ENCODE measurements at places on chromosomes 1 and 21. TPM values are rescaled to one million over a fixed set of nuclear protein-coding genes. Genes with fewer than 3 reads are reported as not detected.

- DNase-seq = no peak
Observed at GRCh38 chr1:183101081-183101480, 77.9 kb downstream of the LAMC1 start.

DNA sequence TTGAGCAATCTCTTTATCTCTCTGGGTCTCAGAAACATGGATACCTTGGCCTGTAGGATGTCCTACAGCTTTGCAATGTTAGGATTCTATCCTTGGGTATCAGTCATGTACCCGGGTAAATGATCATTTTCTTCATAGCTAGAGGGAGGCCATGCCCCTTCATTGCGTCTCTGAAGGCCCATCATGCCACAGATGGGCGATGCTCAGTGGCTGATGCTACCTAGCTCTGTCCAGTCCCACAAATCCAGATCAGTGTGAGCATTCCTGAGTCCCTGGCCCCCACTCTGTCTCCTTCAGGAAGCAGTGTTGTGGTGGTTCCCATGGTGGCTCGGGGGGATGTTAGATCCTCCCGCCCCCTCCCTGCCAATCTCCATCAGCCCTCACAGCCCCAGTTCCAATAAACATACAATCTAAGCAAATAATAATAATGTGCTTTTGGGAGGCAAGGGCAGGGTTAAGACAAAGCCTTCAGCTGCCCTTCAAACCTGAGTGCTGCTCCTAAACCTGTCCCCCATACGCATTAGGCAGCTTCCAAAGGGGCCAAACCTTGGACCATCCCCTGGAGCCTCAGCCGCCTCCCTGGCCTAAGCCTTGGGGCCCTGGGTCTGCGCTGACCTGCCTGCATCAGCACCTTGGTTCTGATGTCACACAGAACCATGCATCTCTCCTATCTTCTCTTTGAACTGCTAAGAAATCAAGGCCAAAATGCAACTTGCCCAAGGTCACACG, 681 bp upstream of the GPR61 start:
- DNase-seq = no peak

DNA sequence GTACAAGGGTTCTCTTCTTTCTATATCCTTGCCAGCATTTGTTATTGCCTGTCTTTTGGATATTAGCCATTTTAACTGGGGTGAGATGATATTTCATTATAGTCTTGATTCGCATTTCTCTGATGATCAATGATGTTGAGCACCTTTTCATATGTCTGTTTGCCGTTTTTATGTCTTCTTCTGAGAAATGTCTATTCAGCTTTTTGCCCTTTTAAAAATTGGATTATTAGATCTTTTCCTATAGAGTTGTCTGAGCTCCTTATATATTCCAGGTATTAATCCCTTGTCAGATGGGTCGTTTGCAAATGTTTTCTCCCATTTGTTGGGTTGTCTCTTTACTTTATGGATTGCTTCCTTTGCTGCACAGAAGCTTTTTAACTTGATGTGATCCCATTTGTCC, 19.4 kb upstream of the MRPS14 start:
- no peak for DNase-seq

DNA sequence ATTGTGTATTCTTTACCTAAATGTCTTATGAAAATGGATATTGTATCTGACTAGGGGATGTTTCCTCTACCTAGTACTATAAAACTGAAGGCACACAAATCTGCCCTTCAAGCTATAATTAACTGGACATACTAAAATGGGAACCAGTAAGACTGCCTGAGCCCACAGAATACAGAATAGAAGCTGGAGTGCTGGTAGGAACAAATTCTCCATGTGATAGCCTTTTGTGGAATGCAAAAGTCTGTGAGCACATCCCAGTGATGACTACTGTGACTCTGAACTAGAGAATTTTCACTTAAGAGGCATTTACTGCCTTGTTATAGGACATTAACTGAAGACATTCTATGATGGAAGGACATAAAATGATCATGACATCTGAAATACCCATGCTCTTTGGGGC, 30.3 kb downstream of the KIFAP3 start:
- no peak for DNase-seq

DNA sequence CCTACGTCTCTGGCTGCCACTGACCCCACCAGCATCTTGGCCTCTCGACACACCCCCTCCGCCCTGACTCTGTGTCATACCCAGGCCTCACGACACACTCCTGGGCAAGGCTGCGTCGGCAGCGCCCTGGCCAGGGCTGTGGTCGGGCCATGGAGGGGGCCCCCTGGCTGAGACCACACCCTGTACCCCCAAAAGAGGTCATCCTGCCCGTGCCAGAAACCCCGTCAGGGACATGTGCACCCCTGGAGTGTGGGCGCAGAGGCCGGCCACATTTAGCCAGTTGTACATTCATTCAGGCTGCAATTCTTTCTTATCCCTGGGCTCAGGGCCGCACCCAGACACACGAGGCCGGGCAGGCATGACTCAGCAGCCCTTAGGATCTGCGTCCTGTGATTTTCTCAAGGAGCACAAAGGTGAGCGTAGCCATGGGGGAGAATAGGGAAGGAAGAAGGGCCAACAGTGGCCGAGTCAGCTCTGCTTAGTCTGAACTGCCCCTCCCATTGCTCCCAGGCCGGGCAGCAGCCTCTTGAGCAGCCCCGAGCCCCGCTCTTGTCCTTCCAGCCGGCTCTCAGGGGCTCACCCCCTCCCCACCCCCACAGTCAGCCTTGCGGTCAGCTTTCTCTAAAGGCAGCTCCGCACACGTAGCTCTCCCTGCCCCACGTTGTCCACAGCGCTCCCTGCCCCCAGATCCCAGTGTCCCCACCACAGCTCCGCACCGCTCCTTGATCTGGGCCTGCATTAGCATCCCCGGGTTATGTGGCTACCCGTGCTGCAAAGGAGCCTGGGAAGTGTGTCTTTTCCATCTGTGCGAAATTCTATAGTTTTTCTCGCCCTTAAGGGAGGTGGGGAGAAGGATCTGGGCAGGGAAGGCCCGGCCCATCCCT, 7.9 kb downstream of the CSTB start:
- peak; percentile 54 for DNase-seq

DNA sequence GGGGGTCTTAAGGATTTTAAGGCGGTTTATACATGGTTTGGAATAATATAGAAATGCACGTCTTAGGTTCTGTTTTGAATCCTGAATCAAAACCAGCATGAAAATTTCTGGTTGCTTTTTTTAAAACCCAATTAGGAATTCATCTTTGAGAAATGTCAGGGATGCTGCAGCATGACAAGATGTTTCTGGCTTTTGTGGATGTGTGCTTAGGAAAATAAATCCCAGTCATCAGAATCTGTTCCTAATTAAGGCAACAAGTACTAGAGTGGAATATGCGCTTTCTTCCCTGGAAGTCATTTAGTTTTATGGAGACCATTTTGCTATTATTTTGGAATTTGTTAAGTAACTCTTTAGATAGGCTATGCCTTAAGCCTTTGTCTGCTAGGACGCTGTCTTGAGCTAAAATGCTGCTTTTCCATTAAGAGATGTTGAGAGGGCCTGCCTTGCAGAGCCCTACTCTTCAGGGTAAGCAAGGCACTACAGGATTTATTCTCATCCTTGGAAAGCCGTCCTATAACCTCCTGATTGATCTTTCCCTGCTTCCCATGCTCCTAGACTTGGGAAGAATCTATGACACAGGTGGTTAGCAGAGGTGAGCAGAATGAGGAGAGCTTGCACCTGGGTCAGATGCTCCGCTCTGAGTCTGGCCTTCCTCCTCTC, 332.8 kb downstream of the DISC1 start:
- DNase-seq = no peak

CCDC27 gene
- total RNA-seq = not detected

DNA sequence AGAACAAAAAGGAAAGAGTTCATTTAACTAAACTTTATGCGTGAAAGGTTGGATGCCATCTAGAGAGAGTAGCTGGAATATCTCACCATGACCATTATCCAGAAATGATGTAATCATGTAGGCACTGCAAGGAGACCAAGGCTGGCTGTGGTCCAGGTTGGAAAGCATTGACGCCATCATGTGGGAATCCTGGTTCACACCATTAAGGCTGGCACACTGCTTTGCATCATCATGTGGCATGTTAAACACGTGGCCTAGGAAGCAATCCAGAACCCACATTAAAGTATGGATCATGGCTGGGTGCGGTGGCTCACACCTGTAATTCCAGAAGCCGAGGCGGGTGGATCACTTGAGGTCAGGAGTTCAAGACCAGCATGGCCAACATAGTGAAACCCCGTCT, 4.3 kb downstream of the ADAMTS1 start:
- DNase-seq = peak; percentile 78

RGS4 gene
- 66.7 TPM for total RNA-seq

ZC3H12A gene
- 86.6 TPM for total RNA-seq

GRCh38 chr1:88462488-88463261, 221.4 kb upstream of the PKN2 start:
- peak; percentile 64 for DNase-seq

DNA sequence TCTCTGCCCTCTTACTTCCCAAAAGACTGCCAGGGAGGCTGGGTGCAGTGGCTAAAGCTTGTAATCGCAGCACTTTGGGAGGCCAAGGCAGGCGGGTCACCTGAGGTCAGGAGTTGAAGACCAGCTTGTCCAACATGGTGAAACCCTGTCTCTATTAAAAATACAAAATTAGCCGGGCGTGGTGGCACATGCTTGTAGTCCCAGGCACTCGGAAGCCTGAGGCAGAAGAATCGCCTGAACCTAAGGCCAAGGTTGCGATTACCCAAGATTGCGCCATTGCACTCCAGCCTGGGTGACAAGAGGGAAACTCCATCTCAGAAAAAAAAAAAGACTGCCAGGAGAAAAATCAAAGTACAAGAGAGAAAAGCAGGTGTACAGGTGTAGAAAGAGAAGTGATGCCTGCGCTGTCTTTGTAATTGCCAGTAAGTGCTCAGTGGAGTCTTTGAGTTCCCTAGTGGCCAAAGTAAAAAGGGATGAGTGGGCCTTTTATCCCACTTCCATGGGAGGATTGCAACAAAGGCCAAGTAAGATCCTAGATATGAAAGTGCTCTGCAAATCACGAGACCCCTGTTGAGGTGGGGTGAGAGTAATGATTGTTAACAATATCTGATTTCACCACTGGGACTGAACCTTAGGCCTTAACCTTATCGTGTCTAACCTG, 94.7 kb upstream of the WNT4 start:
- no peak for DNase-seq
